ENCODE measurements at places on chromosomes 7 and 10.
A peak's percentile ranks its signal among the peaks of the same experiment; 100 is the strongest.

DNA sequence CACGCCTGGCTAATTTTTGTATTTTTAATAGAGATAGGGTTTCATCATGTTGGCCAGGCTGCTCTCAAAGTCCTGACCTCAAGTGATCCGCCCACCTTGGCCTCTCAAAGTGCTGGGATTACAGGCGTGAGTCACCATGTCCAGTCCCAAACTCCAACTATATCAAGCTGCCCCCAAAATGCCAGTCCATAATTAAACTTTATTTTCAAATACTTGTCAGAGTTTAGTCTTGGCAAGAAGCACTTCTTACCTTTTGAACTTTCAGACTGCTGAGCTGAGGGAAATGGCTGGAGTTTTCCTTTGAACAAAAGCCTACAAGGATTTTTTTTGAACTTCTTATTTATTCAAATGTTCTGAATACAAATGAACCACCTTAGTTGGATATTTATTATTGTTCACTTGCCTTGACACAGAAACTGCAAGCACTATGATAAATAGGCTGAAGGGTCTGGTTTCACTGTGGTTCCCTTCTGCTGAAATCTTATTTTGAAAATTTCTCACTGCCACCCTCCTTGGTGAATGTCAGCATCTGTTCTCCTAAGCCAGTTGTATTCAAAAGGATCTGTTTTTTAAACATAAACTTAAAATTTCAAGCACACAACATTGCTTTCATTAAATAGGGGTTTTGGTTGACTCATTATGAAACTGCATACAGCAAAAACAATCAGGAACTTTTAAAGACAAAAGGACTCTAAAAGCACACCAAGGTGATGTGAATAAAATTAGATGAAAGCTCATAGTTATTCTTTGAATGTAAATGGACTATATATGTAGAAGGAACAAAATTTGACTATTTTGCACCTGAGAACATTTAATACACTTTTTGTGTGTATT, 101.7 kb upstream of the SLC26A5 start:
- DNase-seq, result no peak

DNA sequence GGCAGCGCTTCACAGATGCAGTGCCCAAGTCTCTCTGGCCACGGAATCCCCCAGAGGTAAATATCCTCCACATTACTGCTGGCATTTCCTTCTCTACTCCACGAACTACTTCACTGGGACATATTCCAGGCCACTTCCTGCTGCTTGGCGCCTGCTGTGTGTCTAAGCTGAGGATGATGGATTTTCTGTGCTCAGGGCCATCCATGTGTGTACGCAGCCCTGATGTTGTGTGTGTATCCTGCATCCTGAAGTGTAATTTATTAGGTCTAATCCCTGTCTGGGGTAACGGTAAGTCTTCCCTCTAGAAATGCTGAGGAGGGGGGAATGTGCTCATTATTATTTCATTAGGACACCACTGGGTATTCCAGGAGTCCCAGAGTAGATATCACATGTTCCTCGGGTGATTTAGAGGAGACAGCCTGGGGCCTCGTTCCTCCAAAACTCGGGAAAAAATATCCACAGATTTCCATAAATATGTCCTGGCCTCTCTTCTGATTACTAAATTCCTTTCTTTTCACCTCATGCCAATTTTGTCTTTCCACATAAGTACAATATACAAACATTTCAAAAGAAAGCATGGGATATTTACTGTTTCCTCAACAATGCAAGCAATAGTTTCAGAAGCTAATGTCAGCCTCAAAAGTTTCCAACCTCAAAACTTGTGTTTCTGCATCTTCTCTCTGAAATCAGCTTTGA, 25.5 kb upstream of the HABP2 start:
- no peak for DNase-seq

DNA sequence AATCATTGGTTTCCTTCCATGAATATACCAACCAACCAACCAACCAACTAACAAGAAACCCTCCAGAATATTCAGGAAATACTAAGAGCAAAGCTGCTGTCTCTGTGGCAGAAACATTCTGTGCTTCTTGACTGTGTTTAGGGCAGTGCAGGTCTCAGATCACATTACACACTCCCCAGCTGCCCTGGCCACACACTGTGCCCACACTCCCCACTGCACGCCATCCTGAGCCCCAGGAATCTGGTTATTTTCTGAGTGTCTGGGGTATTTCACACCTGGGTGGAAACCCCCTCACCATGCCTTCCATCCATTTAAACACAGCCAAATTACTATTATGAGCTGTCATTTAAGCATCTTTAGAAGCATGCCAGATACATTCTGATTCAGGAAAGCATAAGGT, 183.7 kb upstream of the ANK3 start:
- no peak for DNase-seq

GRCh38 chr10:95756041-95756761, at the start of gene ENTPD1:
Gene ENTPD1 (plus strand): TSS chr10:95756163. CDS start chr10:95756240, 77 bp downstream.
- peak; percentile 34 for DNase-seq

DNA sequence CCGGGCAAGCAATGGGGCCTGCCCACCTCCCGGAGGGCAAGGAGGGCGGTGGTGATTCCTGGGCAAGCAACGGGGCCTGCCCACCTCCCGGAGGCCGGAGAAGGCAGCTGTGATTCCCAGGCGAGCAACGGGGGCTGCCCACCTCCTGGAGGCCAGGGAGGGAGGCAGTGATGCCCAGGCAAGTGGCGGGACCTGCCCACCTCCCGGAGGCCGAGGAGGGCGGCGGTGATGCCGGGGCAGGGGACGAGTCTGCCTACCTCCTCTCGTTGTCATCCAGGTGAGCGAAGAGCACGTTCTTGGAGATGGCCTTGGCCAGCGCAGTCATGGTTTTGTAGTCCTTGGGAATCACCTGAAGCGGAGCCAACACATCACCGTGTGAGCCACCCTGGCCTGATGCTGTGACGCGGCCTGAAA, 49.5 kb upstream of the DNAAF5 start:
- peak; percentile 38 for DNase-seq

DNA sequence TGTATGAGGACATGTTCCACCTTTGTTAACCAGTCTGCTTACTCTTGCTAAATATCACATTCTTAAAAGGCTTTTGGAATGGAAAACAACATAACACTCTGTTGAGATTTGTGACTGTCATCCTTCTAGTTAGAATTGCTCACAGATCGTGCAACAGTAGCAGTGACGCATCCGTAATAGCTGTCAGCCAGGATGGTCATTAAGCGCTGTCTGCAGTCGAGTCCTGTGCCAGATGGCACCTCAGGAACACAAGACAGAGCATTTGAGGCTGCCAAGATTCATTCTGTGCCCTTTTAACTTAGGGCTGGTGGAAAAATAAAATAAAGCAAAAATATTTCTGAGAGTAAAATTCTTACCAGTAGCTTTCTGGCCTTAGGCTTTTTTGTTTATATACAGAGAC, 348.6 kb downstream of the ANKRD7 start:
- no peak for DNase-seq

GRCh38 chr7:123675181-123675473, 19.5 kb downstream of the LMOD2 start:
- no peak for DNase-seq

- no peak for DNase-seq
Measured at GRCh38 chr10:8114741-8115617, 60.5 kb downstream of the GATA3 start.

DNA sequence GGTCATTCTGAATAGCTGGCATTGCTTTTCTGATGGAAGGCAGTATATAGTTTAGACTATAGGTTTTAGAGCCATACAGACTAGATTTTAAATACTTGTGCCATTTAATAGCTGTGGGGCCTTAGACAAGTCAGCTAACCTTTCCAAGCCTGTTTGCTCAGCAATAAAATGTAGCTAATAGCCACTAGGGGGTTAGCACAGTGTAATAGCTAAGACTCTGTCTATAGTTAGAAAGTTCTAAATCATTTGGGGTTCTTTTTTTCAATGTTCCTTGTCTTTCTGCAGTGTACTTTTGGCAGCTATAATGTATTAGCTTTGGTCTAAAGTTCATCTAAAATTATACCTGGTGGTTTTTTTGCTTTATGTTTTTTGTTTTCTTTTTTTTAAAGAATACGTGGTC, 7.5 kb upstream of the KIFBP start:
- DNase-seq, result no peak

- peak; percentile 17 for DNase-seq
Measured at GRCh38 chr10:132507409-132507955, 30.1 kb upstream of the INPP5A start.

- DNase-seq, result no peak
Measured at GRCh38 chr10:92800134-92800733, 48.1 kb upstream of the EXOC6 start.

DNA sequence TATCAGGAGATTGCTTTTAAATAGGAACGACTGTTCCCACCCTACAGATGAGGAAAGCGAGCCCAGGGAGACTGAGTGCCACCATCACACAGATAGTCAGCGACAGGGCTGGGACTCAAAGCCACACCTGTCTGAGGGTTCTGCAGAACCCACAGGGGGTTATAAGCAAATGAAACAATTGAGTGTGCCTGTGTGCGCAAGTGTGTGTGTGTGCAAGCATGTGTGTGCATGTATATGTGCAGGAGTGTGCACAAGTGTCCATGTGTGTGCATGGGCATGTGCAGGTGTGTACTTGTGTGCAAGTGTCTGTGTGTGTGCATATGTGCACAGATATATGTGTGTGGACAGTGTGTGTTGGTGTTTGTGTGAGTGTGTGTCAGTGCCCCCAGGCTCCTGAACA, 280.2 kb downstream of the GRID1 start:
- no peak for DNase-seq

Data from mucosa of descending colon (tissue), 3 donors.